ENCODE measurements at places on chromosomes 4 and X.

DNA sequence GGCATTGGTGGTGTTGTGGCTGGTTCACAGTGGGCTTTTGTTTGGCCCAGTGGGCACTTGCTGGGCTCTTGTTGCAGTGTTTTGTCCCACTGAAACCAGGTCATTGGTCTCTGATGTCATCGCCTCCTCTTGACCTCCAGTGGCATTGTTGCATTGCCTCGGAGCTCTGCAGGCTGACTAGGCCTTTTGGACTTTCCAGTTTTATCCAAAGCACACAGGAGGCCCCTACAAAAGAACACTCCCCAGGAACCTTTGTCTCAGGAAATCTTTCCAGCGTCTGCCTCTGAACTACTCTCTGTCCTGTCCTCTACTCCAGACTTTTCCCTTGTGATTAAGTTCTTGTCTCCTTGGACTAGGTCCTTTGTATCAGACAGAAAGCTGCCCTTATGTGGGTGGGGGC is 54.8 kb downstream of the COQ2 start:
- no peak for DNase-seq

- DNase-seq = peak; percentile 26
Observed at GRCh38 chrX:109886122-109886761, 116.7 kb upstream of the TMEM164 start.

- no peak for DNase-seq
Observed at GRCh38 chr4:7017446-7018048, 25.6 kb upstream of the TADA2B start.

- DNase-seq = no peak
Observed at GRCh38 chrX:146208821-146209220, 391.2 kb downstream of the SLITRK2 start.

DNA sequence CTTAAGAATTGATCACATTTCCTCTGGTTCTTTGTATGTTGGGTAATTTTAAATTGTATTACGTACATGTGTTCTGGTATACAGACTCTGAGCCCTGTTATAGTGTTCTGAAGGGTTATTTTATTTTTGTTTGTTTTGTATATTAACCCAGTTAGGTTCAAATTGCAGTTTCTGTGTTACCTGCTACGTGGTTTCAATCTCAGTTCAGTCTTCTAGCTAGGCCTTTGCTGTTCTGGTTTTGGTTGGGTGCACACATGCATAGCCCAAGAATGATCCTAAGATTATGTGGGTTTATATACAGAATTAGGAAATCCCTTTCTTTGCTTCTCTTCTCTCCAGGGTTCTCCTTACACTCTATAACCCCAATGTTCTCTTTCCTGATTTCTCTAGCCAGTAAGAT is 161.0 kb downstream of the PPP1R2C start:
- DNase-seq = no peak

DNA sequence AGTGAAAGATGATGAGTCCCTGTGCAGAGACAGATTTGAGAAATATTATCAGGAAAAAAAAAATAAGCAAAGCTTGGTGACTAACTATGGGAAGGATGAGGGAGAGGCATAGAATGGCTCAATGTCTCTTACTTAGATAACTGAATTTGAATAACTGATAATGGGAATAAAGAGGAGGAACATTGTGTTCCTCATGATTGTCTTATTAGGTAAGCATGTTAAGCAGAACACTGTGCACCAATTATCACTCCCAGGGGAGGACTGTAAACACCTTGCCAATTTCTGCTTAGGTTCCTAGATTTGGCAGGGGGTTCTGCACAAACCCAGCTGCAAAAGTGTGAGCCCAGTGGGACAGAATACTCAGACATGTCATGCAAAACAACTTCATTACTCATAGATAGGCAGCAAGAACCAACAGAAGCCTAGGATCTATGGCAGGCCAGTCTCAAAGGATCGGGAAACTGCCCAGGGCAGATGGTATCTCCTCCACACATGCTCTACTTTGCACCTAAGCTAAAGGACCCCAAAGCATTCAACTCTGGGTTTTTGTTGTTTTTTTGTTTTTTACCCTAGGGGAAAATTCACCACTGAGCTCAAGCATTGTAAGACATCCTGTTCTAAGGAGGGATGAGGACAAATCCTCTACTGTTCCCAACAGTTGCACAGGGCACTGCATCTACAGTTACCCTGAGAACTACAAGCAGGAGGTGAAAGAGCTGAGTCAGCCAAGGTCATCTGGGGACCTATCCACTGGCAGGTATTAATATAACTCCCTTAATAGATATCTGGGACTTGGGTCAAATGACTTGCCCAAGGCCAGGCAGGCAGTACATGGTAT is 907.0 kb downstream of the RAPGEF2 start:
- DNase-seq = no peak

GRCh38 chrX:51336584-51336983 is 4.0 kb downstream of the NUDT10 start:
- DNase-seq = peak; percentile 15

DNA sequence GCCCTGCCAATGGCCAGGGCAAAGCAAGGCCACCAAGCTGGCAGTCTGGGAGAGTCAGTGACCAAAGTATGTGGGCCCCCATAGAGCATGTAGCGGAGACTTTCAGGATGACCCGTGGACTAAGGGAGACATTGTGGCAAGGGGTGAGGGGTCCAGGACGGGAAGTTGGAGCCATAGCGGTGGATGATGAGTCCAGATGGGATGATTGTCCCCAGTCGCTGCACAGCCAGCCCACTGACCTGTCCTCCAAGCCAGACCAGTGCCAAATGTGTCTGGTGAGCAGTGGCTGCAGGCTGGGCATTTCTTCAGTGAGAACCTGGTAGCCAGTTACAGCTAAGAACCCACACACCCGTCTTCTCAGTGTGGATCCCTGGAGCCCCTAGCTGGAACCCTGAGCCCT is 34.3 kb downstream of the ZNF185 start:
- DNase-seq = no peak

DNA sequence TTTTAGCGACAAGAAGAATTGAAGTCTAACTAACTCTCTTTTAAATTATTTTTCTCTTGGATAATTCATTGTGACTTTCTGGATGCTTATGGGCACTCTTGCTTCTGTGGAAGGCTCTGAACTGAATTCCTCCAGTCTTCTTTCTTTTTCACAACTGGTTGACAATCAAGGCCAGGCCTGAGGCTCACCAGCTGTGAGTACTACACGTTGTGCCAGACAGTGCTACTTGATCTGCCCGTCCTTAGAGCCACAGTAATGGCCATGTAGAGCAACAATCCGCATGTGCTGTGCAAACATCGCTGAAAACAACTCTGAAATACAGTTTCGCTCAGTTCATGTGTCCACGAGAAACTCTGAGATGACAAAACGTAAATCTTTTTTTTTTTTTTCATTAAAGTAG is 1336.3 kb upstream of the AGA start:
- no peak for DNase-seq

- no peak for DNase-seq
Observed at GRCh38 chrX:108641589-108642272, 94.6 kb downstream of the IRS4 start.

- DNase-seq = peak; percentile 13
Observed at GRCh38 chr4:116925900-116926457, 159.4 kb downstream of the TRAM1L1 start.

GRCh38 chrX:17500145-17500579 is 125.2 kb downstream of the NHS start:
- no peak for DNase-seq

DNA sequence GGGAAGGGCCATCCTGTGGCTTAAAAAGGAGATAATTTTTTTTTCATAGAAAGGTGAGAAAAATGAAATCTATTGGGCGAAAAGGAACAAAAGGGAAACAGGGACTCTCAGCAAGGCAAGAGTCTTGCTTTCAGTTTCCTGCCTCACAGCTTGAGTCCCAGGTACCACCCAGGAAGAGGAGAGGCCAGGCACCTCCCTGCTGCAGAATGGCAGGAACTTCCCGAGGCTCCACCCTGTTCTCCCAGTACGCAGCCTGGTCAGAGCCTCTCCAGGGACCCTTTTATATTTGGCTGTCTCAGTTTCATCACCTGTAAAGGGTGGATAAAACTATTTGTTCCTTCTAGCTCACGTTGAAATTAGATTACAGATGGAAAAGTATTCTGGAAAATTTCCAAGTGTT is 33.8 kb downstream of the UCHL1 start:
- DNase-seq = no peak

- DNase-seq = no peak
Observed at GRCh38 chr4:152007111-152007510, 246.3 kb upstream of the GATB start.

DNA sequence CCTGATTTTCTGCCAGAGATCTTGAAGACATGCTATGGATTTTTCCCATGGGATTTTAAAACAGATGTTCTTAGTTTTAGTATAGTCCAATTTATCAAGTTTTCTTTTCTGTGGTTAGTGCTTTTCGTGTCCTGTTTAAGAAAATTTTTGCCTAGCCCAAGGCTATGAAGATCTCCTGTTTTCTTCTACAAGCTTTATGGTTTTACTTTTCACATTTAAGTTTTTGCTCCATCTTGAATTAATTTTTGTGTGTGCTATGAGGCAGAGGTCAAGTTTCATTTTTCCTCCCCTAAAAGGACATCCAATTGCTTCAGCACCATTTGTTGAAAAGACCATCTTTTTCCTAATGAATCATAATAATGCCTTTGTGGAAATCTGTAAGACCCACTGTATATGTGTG is 65.6 kb downstream of the POLR2B start:
- no peak for DNase-seq

DNA sequence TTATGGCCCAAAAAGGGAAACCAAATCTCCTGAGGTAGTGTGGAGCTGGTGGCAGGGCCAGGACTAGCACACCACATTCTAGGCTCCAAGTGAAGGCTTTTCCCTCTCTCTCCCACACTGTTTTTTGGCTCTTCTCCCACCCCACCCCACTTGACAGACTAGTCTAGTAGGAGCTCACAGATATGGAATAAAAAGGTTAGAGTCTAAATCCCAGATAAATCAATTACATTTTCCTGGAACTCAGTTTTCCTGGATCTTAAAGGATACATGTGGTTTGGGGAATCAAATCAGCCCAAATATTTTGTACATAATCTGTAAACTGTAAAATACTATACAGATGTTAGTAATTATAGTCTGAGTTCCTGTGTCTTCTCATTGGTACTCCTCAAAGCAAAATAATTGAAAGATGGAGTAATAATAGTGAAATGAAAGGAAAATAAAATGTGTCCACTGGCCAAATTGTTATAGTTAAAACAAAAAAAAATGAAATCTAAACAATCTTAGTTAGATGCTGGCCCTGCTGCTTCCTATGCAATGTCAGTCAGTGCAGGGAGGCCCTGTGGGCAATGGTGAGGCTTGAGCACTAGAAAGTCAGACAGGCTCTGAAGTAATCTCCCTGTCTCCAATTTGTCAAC is 370.4 kb upstream of the CPEB2 start:
- no peak for DNase-seq

- no peak for DNase-seq
Observed at GRCh38 chrX:22467571-22467970, 194.9 kb downstream of the CBLL2 start.

DNA sequence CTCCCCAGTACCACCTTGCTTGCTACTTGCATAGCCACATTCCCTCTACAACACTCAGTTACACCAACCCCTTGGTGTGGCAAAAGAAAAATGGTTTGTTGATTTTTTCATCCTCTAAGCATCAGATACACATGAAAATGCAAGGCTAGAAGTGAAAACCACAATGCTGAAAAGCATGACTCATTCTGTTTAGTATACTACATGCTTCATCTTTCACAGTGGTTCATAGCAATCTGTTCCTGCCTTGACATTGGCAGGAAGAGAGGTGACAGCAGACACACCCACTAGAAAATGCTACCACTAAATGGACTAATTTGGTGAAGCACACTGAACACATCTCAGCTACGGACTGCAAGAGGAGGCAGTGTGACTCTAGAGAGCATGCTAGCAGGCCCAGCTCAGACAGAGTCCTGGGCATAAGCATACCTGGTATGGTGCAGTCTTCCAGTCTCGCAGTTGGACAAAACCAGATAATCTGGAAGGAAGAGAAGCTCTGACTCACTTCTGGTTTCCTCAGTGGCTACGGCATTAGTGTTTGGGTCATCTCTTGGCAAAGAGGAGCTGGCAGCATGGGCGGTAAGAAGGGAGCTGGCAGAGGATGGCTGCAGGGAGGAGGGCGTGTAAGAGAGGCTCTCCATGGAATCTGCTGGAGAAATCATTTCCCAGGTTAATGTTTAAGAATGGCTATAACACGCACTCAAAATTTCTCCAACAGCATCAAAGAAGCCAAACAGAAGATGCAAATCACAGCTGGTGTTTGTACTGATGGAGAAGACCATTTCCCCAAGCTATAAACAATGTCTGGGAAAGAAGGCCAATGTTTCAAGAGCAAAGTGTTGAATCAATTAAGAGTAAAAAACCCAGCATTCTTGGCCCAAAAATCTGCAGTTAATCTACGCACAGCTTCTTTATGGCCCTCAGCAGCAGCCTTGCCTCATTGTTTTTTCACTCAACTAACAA is 37.8 kb downstream of the GAB3 start:
- no peak for DNase-seq

DNA sequence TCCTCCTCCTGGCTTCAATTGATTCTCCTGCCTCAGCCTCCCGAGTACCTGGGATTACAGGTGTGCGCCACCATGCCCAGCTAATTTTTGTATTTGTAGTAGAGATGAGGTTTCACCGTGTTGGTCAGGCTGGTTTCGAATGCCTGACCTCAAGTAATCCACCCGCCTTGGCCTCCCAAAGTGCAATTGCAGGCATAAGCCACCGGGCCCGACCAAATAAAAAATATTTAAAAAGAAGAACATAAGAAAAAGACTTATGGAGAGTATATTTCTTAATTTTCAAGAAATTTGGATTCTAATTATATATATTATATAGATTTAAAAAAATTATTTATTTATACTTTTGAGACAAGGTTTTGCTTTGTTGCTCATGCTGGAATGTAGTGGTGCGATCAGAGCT is 29.8 kb downstream of the N4BP2 start:
- no peak for DNase-seq

GRCh38 chr4:13142191-13142590 is 341.9 kb downstream of the RAB28 start:
- no peak for DNase-seq

DNA sequence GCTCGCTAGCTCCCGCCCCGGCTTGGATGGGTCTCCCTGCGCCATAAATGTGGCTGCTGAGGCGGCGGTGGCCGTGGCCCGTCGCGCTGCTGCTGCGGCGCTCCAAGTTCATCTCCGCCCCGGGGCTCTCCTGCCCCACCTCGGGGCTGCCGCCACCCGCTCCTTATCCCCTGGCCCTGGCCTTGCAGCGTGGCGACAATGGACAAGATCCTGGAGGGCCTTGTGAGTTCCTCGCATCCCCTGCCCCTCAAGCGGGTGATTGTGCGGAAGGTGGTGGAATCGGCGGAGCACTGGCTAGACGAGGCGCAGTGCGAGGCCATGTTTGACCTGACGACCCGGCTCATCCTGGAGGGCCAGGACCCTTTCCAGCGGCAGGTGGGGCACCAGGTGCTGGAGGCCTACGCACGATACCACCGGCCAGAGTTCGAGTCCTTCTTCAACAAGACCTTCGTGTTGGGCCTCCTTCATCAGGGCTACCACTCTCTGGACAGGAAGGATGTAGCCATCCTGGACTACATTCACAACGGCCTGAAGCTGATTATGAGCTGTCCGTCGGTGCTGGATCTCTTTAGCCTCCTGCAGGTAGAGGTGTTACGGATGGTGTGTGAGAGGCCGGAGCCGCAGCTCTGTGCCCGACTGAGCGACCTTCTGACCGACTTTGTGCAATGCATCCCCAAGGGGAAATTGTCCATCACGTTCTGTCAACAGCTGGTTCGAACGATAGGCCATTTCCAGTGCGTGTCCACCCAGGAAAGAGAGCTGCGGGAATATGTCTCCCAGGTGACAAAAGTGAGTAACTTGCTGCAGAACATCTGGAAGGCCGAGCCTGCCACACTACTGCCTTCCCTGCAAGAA is 763 bp downstream of the USP38 start:
- peak; percentile 5 for DNase-seq

All from BE2C (cell line).